Spinal cord (tissue), 10 donors: ENCODE measurements at places on chromosomes 7 and 10. TPM values are rescaled to one million over a fixed set of nuclear protein-coding genes. Genes with fewer than 3 reads are reported as not detected.

DNA sequence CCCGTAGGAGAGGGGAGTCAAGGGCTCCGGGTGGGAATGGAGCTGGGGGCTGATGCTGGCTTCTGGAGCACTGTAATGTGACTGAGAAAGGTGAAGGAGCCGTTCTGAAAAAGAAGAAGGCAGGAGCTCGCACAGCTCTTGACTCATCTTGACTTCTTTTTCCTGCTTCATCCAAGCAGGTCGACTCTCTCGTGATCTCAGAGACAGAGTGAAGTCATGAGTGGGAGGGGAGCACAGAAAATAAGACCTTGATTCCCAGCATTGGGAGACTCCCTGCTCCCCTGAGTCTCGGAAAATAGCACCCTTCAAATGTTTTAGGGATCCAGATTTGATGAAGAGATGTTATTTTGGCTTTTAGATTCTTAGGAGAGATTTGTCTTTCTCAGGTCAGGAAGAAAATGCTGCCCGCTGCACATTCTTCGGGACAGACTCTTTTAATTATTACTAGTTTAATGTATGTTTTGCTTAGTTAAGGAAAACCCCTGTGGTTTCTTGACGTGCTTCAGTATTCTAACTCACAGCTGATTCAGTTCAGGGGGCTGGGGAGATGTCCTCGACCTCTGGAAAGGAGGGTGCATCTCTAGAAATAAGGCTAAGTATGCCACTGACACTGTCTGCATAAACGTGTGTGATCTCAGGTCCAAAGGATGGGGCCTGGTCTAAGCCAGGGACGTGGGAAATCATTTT, 34.1 kb downstream of the EGFR start:
- DNase-seq = no peak

CALHM2 gene
- 13.5 TPM for total RNA-seq

GRCh38 chr10:110574420-110574819, 6.9 kb downstream of the SMC3 start:
- no peak for DNase-seq

ABCB4 gene
- total RNA-seq = 1.7 TPM
